ENCODE measurements at places on chromosomes 12 and 14.

DNA sequence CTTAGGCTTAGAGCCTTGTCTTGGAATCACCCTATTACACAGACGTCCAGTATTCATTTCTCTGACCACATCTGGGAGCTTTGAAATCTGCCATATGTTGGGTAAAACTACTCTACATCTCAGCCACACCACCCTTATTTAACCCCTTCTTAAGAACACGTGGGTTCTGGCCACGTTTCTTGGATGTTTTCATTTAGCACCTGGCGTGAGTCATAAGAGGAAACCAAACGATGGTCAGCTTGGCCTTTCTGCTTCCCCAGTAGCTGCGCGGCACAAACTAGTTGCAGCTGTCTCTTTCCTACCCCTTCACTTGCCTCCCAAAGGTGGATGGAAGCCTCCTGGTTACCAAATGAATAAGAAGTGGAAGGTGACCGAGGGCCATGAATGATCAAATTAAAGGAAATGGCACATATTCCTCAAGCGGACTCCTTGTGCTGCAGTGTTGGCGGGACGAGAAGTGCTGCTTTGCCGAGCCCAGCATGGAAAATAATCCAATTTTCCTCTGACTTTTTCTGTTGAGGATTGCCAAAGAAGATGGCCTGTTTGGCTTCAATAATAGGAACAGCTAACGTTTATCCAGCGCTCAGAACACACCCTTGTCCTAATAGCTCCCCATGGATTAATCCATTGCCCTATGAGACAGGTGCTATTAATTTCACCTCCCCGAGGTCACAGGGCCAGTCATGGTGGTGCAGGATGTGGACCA lies 154.1 kb downstream of the ZNF664 start:
- DNase-seq, result no peak

DNA sequence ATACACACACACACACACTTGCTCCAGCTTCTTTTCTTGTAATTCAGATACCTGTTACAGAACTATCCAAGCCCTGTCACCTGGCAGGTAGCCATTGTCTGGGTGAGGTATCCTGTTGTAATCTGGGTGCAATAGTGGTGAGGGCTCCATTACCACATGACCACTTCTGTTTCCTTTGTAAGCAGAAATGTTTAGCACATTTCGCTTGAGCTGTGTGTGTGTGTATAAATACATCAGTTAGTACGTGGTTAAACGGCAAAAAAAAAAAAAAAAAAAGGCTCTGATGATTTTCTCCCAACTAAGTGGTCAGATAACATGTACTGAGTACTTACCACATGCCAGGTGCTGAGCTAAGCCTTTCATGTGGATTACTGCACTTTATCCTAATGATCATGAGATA lies 129.3 kb upstream of the SSTR1 start:
- DNase-seq, result peak; percentile 10

DNA sequence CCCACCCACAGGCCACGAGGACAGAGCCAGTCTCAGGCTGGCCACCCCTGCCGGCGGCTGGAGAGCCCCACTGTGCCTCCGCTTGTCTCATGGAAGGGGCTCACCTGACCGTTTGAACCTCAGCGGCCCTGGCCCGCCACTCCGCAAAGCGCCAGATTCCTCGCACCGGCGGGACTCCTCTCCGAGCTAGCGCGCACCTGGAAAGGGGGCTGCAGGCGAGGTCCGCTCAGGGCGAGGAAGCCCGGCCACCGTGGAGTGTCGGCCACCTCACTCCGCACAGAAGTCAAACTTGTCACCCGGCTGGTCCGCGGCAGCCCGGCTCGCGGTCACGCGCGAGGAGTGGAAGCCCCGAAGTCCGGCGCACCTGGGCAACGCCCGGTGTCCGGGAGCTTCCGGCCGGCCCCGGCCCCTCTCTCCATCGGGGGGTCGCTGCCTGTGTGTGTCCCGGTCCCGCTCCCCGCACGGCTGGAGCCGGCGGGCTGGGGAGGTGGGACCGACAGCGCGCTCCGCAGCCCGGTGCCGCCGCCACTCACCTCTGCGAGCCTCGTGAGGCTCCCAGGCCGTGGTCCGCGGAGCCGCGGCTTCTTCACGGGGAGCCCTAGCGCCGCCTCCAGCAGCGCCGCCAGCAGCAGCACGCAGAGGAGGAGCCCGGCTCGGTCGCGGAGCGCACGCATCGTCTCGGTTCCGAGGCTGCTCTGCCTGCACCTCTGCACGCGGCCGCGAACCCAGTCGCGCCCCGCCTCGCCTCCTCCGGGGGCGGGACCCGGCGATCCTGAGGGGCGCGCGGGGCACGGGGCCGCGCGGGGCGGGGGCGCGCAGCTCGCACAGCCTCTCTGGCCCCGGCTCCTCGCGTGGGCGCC lies at the start of gene ISM2:
TSS of gene ISM2 (minus strand) at position 697 of the 860 bp plus-strand sequence. CDS start at position 674, 23 bp downstream.
- DNase-seq, result peak; percentile 50

GRCh38 chr14:91817566-91818325 lies 49.6 kb downstream of the TC2N start:
- peak; percentile 31 for DNase-seq

DNA sequence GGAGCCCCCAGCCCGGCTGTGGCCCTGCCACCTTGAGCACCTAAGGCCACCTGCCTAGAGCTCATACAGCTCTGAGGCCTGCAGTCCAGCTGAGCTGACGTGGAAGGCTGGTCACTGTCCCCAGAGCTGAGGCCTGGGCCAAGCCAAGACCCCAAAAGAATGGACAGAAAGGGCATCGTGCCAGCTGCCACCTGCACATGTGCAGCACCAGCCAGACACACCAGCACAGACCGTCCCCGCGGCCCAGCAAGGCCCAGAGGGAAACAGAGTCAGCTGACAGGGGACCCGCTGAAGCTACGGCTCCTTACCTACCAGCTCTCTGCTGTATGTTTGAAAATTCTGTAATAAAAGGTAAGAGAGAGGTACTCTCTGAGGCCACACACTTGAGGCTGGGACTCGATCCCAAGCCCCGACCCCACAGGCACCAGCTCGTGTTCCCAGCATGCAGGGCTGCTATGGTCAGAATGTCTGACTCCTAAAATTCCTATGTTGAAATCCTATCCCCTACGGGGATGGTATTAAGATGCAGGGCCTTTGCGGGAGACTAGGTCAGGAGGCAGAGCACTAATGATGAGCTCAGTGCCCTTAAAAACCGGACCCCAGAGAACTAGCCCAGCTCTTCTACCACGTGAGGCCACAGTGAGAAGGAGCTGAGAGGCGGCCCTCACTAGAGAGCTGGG lies 25.4 kb downstream of the BRF1 start:
- DNase-seq, result no peak

GRCh38 chr12:62846491-62846890 lies 88.5 kb downstream of the PPM1H start:
- no peak for DNase-seq

DNA sequence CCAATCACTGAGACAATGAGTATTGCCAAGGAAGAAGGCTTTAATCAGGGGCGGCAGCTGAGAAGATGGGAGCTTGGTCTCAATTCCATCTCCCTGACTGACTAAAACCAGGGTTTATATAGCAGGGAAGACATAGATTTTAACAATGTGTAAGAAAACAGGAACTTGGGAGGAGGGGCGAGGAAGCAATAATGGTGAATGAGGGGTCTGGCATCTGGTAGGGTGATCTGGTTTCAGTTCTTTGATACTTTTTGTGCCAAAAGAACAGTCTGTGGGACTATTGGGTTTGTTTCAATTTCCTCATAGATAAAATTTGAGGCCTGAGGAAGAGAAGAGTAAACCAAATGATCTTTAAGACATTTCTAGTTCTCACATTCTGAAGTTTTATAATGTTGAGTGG lies 49.2 kb downstream of the FUT8 start:
- no peak for DNase-seq

DNA sequence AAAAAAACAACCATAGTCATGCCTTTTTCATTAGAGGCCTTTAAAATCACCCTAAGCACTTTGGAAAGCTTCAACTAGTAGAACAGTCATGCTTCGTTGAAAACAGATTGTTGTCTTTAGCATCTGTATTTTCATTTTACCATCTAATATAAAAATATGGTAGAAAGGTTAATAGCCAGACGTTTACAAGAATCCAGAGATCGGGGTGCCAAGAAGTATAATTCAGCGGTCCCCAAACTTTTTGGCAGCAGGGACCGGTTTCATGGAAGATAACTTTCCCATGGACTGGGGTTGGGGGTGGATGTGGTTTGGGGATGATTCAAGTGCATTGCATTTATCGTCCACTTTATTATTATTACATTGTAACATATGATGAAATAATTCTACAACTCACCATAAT lies 138.4 kb downstream of the GLT1D1 start:
- DNase-seq, result no peak

- no peak for DNase-seq
These were observed 33.4 kb downstream of the BTBD7 start for GRCh38 chr14:93299416-93299815.

GRCh38 chr14:104179126-104179525 lies 40.7 kb downstream of the KIF26A start:
- DNase-seq, result no peak

DNA sequence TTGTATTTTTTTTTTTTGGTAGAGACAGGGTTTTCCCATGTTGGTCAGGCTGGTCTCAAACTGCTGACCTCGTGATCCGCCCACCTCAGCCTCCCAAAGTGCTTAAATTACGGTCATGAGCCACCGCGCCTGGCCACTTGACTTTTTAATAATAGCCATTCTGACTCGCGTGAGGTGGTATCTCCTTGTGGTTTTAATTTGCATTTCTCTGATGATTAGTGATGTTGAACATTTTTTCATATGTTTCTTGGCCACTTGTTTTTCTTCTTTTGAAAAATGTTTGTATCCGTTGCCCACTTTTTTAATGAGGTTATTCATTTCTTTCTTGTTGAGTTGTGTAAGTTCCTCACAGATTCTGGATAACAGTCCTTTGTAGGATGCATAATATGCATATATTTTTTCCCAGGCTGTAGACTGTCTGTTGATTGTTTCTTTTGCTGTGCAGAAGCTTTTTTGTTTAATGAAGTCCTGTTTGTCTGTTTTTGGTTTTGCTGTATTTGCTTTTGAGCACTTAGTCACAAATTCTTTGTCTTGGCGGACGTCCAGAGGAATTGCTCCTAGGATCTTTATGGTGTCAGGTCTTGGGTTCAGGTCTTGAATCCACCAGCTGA lies 10.3 kb upstream of the PGAM5 start:
- DNase-seq, result no peak

- DNase-seq, result no peak
These were observed 89.4 kb downstream of the UNC79 start for GRCh38 chr14:93520053-93520607.

DNA sequence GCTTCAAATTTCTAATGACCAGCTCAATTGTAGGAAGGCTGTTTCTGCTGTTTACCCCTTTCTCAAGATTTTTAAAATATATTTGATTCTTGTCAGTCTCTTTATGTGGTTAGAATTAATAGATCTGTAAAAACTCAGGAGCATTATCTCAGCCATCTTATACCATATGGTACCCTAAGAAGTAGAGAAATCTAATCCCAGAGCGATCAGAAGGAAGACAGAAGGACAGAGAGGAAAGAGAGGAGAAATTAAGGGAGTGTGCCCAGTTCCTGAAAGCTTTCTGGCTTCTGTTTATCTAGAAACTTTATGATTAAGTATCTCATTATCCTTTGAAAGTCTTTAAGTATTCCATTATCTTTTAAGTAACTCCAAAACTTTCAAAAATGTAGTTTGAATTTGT lies 152.1 kb upstream of the NAV3 start:
- DNase-seq, result no peak

GRCh38 chr12:70540996-70541395 lies 96.2 kb downstream of the PTPRB start:
- no peak for DNase-seq

GRCh38 chr14:81433378-81433777 lies 33.3 kb upstream of the STON2 start:
- no peak for DNase-seq

DNA sequence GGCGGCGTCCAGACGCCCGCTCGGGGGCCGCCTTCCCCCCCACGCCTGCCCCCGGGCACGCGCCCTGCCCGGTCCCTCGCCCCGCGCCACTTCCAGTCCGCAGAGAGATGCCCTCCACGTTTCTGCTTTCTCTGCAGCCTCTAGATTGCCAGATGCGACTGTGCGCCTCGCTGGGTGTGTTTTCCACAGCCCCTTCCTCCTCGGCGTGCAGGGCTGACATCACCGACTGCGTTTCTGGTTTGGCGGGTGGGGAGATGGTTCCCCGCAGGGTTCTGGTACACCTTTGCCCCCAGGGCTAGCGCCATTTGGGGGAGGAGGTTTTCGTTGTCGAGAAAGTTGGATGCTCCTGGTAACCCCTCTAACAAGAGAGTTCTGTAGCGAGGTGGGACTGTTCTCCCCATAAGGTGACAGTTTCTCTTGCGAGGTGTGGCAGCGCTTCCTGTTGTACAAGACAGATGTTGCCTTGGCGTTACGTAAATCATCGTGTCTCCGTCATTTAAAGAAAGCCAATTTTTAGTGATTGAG lies 1.5 kb downstream of the CALM1 start:
- DNase-seq, result peak; percentile 67

- DNase-seq, result no peak
These were observed 34.7 kb upstream of the AMIGO2 start for GRCh38 chr12:47114481-47114892.

DNA sequence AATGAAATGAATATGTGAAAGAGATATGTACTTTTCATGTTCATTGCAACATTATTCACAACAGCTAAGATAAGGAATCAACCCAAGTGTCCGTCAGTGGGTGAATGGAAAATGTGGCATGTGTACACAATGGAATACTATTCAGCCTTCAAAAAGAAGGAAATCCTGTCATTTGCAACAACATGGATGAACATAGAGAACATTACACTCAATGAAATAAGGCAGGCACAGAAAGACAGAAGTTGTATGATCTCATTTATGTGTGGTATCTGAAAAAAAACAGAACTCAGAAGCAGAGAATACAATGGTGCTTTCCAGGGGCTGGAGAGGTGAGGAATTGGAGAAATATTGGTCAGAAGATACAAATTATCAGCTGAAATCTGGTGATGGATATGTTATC lies 54.0 kb downstream of the TAOK3 start:
- no peak for DNase-seq

GRCh38 chr12:113048716-113049127 lies 7.8 kb upstream of the DTX1 start:
- peak; percentile 78 for DNase-seq
